ENCODE measurements at places on chromosomes 4 and X. TPM values are rescaled to one million over a fixed set of nuclear protein-coding genes. Genes with fewer than 3 reads are reported as not detected.

ADH1A gene
- not detected for total RNA-seq

CHRDL1 gene
- total RNA-seq = not detected

ASB5 gene
- total RNA-seq = not detected

GPRASP2 gene
- total RNA-seq = 14.5 TPM

MEPE gene
- not detected for total RNA-seq

CYSLTR1 gene
- not detected for total RNA-seq

HTR2C gene
- total RNA-seq = not detected

ZNF630 gene
- total RNA-seq = 0.50 TPM

ING2 gene
- total RNA-seq = 7.7 TPM

HSFX2 gene
- total RNA-seq = 0.13 TPM

GPRASP1 gene
- 1.9 TPM for total RNA-seq

PRMT9 gene
- total RNA-seq = 12.0 TPM

C4orf36 gene
- total RNA-seq = 0.50 TPM

MFSD8 gene
- 28.2 TPM for total RNA-seq

HSFX3 gene
- not detected for total RNA-seq

ZCCHC12 gene
- total RNA-seq = not detected

PRKG2 gene
- total RNA-seq = not detected

GC gene
- not detected for total RNA-seq

SMARCA5 gene
- 84.7 TPM for total RNA-seq

PCDH19 gene
- total RNA-seq = 1.1 TPM

NFKB1 gene
- 57.8 TPM for total RNA-seq

TMSB15A gene
- 6.0 TPM for total RNA-seq

SSX2B gene
- total RNA-seq = not detected

CFAP99 gene
- total RNA-seq = not detected

CTSO gene
- 6.9 TPM for total RNA-seq

GUCY1B1 gene
- total RNA-seq = 0.66 TPM

SCML1 gene
- total RNA-seq = 16.4 TPM

FHIP1A gene
- total RNA-seq = 0.80 TPM

PPBP gene
- total RNA-seq = not detected

XAGE1B gene
- total RNA-seq = not detected

ARMCX4 gene
- 6.8 TPM for total RNA-seq

CCSER1 gene
- total RNA-seq = 2.2 TPM

CLGN gene
- total RNA-seq = 0.13 TPM

MAGIX gene
- 0.40 TPM for total RNA-seq

KIAA1210 gene
- not detected for total RNA-seq

VCX2 gene
- total RNA-seq = not detected

NWD2 gene
- not detected for total RNA-seq

CYBB gene
- total RNA-seq = not detected

ATRX gene
- total RNA-seq = 125 TPM

FOXP3 gene
- not detected for total RNA-seq

COL4A6 gene
- 2.1 TPM for total RNA-seq

MAGED4 gene
- total RNA-seq = 7.0 TPM

CTAG2 gene
- not detected for total RNA-seq

SLC6A8 gene
- 9.6 TPM for total RNA-seq

SSX4 gene
- total RNA-seq = not detected

ATP1B4 gene
- total RNA-seq = not detected

PAGE2 gene
- not detected for total RNA-seq

FAM114A1 gene
- total RNA-seq = 162 TPM

BTK gene
- total RNA-seq = 0.14 TPM

ATP2B3 gene
- not detected for total RNA-seq

WDR1 gene
- total RNA-seq = 447 TPM

RAI2 gene
- 0.80 TPM for total RNA-seq
